ENCODE measurements at places on chromosomes 5 and 9.
A peak's percentile ranks its signal among the peaks of the same experiment; 100 is the strongest.

DNA sequence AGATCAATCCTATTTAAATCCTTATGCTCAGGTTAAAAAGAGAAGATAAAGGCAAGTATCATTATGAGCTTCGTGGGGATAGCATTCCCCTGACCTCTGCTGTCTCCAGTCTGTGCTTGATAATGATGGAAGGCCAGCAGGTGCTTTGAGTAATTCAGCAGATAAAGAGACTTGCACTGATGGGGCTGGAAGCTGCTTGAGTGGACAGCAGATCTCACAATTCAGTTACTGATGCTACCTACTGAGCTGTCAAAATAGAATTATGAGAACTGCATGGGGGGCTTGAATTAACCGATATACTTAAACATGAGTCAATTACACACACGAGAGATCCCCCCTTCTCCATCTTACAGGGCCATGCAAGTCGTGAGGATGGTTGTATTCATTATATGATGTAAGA lies 107.7 kb upstream of the GPR151 start:
- DNase-seq = no peak

GRCh38 chr5:56327809-56328208 lies 94.7 kb upstream of the ANKRD55 start:
- no peak for DNase-seq

GRCh38 chr5:120457839-120458507 lies 6.1 kb upstream of the PRR16 start:
- DNase-seq = peak; percentile 47

GRCh38 chr9:107975426-107976010 lies 485.9 kb upstream of the KLF4 start:
- no peak for DNase-seq

GRCh38 chr9:77885104-77885672 lies 146.4 kb downstream of the GNAQ start:
- DNase-seq = no peak

DNA sequence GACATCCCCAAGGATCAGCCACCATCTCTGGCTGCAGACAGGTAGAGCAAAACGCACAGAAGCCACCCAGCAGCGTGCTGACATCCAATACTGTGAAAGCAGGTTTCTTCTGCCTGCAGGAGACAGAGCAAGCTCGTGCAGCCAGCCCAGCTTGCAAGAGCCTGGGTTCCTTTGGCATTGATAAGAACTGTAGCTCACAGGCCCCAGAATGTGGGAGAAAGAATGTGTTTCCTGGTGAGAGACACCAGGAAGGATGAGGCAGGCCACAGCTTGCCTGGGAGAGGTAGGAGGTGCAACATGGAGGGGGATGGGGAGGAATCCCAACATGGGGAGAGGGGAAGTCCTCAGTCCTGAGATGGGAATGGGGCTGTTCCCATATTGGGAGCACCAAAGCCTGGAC lies 34.0 kb upstream of the ARAP3 start:
- DNase-seq = no peak

DNA sequence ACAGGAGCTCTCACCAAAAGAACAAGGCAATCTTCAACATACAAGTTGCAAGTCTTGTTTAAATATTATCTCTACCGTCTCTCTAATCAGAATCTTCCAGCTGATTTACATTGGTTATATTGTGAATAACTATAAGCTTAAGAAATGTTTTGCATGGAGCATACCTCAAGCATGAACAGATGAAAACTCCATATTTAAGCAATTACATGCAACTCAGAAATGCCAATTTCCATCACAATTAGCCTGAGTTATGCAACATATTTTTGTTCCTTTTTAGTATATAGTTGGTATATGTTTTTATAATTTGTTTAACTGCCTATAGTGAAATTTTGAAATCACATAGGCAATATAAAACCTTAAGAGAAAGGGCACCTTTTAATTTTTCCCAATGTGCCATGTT lies 142.5 kb downstream of the DENND1A start:
- DNase-seq = no peak

GRCh38 chr9:113858282-113858681 lies 17.8 kb upstream of the ZNF618 start:
- no peak for DNase-seq

- DNase-seq = no peak
Observed at GRCh38 chr5:36561601-36562000, 44.8 kb upstream of the SLC1A3 start.

DNA sequence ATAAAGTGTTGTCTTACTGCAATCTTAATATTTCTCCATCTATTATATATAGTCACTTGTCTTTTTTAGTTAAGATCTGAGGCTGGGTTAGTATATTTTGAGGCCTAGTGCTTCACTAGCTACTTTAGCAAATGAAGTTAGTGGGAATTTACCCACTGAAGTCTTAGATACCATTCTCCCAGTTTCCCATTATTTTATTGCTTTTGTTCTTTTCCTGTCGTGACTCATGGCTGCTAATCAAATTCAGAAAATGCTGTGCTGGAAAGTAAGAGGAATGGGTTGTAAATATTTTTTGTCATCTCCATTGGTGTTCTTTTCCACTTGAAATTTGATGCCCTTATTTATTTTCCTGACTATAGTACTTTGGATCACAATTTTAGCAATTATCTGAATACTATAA lies 14.2 kb downstream of the TCERG1 start:
- no peak for DNase-seq

DNA sequence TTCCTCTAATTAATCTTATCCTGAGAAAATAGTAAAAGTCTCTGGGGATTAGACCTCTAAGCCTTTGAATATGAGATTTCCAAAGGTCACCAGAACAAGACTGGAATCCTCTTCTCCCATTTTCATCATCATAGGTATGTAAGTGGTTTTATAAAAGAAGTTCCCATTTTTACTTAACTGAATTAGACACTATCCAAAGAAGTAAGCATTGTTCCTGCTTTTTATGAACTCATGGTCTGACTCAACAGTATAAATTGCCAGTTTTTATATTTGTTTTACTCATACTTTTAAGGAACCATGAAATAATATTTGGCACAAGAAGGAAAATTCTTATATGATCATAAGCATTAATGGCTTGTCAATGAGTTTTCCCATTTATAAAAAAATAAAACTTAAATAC lies 167.1 kb upstream of the ADRA1B start:
- no peak for DNase-seq

All from hematopoietic multipotent progenitor cell (in vitro differentiated cells).